ENCODE measurements at places on chromosomes 5 and 9.

DNA sequence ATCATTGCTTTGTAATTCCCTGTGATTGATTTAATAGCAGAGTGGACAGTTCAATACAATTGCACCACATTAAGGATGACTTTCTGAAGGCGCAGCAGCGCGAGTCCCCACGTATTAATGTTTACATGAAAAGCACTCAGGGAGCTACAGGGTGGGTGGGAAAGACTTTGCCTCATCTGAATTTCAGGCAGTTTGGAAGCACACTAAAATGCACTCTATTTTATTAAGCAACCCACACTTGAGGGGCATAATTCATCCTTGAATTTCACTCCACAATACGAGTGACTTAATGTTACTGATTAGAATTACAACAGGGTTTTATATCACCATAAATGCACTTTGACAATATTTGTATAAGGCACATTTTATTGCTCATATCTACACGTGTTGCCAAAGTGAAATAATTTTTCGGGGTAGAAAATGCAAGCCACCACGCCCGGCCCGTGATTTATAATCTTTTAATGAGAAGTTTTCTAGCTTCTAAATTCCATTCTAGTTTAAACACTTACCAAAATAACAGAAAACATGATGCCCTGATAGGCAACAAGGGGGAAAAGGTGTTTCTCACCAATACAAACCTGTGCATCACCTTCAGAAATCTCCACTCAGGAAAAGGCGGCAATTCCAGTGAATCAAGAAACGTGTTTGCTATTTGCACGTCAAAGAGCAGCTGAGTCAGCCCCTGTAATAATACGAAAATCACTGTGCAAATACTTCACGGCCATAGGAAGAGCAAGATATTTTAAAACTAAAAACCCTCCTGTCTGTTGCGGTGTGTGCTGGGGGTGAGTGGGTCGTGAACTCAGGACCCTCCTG is 40.5 kb downstream of the IRX4 start:
- DNase-seq: no peak

- no peak for DNase-seq
Observed at GRCh38 chr9:71620331-71620730, 148.0 kb downstream of the CEMIP2 start.

GRCh38 chr5:127813633-127814587 is 110.7 kb downstream of the CCDC192 start:
- no peak for DNase-seq

- no peak for DNase-seq
Observed at GRCh38 chr9:111700776-111701175, 39.4 kb downstream of the GNG10 start.

- DNase-seq: no peak
Observed at GRCh38 chr9:14273696-14274121, 40.2 kb downstream of the NFIB start.
